ENCODE measurements at places on chromosomes 16 and 17. TPM values are rescaled to one million over a fixed set of nuclear protein-coding genes. Genes with fewer than 3 reads are reported as not detected.
A peak's percentile ranks its signal among the peaks of the same experiment; 100 is the strongest.

- H3K4me3 ChIP-seq: no peak overlapping the region
- H3K36me3 ChIP-seq: peaks cover 26% of the 10 kb centered on the region
- peaks cover 17% of the 10 kb centered on the region for H3K4me1 ChIP-seq
- no peaks in the 10 kb centered on the region for H3K27me3 ChIP-seq
- no peak overlapping the region for H3K27ac ChIP-seq
Measured at GRCh38 chr17:28906706-28907438, 4.0 kb upstream of the DHRS13 start.

DNA sequence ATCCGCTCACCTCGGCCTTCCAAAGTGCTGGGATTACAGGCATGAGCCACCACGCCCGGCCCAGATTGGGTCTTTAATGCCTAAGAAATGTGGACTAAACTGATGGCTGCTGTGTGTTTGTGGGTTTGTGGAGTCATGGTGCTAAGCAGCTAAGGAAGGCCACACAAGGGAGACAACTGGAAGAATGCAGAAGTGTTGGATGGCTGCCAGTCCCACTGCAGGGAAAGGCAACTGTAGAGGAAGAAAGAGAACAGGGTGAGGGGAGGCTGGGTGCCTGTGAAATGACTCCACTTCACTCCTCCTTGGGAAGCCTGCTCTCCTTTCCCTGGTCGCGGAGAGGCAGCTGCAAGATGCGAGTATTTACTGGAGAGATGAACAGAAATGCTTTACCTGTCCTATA, 23.5 kb upstream of the SIAH1 start:
- peak; percentile 28 for DNase-seq
- no peak overlapping the region for H3K27ac ChIP-seq
- no peaks in the 10 kb centered on the region for H3K27me3 ChIP-seq
- H3K36me3 ChIP-seq: no peaks in the 10 kb centered on the region
- peaks cover 24% of the 10 kb centered on the region for H3K4me1 ChIP-seq
- no peak overlapping the region for H3K4me3 ChIP-seq

GRCh38 chr17:77256710-77257109, 115.9 kb downstream of the SEC14L1 start:
- peak overlapping the region; percentile 90 for H3K27ac ChIP-seq
- H3K36me3 ChIP-seq: no peaks in the 10 kb centered on the region
- H3K27me3 ChIP-seq: no peaks in the 10 kb centered on the region
- H3K4me3 ChIP-seq: no peak overlapping the region
- peaks cover 35% of the 10 kb centered on the region for H3K4me1 ChIP-seq

The UTS2R gene
- total RNA-seq: not detected
